AG20443 (cell line): ENCODE measurements at places on chromosomes 11 and 22.

DNA sequence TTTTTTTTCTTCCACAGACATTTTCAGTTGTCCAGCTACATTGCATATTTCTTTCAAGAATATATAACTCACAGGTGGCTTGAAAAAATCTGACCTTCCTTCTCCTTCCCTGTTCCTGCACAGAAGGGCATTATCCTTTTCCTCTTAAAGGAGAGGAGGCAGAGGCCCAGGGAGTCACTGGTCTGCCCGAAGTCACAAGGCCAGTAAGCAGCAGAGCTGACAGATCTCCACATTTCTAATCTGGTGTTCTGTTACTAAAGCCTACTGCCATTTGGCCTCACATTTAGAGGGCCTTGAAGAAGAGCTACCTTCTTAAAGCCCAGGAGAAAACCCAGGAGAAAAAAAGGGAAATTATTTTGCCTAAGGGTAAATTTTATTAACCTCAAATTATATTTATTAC is 12.3 kb downstream of the ENDOD1 start:
- DNase-seq, result no peak

DNA sequence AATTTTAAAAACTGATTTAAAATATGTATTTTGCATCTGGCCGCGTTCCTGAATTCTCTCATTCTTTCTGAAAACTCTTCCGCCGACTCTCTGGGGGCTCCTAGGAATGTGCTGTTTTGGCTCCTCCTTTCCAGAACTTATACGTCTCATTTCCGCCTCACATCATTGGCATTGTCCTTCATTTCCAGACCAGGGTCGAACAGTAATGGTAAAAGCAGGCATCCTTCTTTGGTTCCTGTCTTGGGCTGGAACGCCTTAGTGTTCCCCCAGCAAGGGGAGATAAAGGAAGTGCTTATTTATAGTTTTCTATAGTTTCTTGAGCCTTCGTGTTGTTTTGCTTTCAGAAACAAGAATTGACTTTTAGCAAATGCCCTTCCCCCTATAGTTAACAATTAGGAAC is 10.9 kb upstream of the TNNT3 start:
- no peak for DNase-seq

GRCh38 chr11:95232666-95233065 is 1.7 kb upstream of the SESN3 start:
- no peak for DNase-seq

DNA sequence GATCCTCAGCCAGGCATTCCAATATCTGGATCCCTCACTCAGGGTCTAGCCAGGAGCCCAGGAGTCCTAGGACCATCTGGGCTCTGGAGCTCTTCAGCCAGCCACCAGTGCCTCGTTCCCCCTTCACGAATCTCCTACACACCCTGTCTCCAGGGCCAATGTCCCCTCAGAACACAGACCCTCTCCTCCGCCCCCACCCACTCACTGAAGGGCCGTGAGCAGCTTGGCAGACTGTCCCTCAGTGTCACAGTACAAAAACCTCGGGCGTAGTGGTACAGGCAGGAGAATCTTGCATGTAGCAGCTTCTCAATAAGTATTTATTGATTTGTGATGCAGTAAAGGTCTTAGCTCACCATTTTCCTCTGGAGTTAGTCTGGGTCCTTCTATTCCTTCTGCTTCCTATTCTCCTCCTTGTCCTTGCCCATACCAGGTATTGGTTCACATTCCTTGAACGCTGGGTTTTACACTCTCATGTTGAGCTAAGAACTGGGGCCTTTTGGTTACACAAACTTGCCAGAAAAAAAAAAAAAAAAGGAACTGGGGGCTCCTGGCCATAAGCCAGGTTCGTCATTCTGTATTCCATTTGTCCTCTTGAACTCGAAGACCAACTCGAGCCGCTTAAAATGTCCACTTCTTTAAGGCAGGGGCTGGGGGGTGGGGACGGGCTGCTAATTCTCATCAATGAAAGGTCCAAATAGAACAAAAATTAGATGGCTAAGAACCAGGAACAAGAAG is 2.3 kb downstream of the CXCR5 start:
- DNase-seq, result no peak

DNA sequence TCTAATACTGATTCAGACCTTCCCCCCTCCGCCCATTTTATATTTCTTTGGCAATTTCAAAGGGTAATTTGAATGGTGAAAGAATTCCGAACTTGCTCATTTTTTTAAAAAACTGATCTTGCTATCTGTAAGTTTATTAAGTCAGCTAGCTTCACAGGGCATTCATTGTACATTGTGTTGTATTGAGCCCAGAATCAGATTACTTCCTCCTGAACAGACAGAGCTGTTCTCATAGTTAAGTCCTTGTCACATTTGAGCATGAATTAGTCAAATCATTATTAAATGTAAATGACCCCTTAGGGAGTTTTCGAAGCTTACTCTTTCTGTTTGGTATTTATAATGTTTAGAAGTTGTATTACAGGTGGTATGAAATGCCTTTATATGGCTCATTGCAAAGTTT is 34.4 kb downstream of the CYP2R1 start:
- DNase-seq, result no peak

GRCh38 chr11:13216711-13217075 is 60.9 kb upstream of the BMAL1 start:
- DNase-seq, result no peak

GRCh38 chr11:96126917-96127595 is 203.1 kb upstream of the MTMR2 start:
- DNase-seq, result no peak

DNA sequence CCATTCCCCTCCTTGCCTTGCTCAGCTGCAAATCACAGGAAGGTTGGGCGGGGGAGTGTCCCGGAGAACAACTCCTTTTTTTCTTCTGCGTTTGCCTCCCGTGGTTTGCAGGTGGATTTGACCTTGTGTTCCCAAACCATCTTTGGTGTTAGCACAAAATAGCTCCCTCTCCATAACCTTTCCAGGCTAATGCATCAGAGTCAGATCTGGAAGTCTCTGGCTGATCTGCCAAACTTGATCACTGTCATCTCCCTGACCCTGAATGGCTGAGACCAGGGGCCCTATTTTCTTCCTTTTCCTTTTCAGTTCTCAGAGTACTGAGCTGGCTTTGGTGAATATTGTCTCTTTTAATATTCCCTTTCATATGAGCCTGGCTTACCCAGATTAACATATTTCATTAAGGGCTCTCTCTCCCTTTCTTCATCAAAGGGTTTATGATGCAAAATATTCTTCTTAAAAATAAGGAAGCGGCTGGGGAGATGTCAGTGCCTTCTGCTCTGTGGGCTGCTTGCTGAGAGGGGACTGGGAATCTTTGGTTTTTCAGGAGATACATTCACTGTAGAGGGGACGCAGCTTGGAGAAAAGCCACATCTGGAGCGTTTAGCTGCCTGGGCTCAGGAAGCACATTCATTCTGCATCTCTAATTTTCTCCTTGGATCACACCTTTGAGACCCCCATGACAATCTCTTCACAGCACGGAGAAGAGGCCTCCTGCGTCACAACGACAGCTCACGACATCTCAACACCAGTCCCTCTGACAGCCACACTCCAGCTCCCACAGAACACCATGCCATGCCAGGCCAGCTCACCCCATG is 148.3 kb downstream of the CEP164 start:
- no peak for DNase-seq

GRCh38 chr11:132686886-132687285 is 845.4 kb downstream of the OPCML start:
- no peak for DNase-seq

DNA sequence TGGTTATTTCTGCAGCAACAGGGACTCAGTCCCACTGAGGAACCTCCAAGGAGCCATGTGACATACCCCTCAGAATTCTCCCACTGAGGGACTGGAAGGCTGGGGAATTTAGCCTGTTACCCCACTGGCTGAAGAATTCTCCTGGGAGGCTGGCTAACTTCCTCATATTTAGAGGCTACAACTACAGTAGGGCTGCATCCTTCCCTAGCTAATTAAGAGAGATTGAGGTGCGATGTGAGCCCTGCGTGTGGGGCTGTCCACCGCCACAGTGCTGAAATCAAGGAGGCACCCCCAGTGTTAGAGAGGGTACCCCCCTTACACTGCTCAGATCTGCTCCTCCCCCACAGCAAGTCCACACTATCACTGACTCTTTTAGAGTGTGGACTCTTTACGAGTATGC is 21.1 kb downstream of the EIF3F start:
- no peak for DNase-seq

- peak; percentile 43 for DNase-seq
These were observed 2.9 kb upstream of the MRGPRG start for GRCh38 chr11:3221408-3222002.

DNA sequence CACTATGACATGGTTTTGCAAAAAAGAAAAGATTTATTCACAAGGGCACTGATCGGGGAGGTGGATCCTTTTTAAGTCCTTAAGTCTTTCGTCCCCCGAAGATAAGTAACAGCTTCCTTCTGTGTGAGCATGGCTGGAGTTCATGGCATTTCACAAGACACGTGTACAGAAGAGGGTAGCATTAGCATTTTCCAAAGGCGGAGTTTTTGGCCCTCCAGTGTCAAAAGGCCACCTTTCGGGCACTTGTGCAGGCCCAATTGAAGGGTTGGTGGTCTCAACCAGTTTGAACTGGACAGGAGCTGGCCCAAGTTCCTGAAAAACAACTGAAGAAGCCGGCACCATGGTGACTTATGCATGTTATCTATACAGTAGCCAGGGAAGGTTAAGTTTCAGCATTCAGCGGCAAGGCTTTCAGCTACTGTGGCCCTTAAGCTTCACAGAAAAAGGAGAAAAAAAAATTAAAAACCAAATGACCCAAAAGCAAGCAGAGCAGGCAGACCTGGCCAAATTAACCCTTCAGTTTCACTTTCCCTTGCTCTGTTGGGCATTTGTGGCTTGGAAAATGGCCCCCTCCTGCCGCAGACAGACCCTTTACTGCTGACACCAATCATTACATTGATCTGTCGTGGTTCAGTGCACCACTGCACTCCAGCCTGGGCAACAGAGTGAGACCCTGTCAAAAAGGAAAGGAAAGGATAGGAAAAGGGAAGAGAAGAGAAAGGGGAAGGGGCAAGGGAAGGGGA is 18.7 kb downstream of the ZNF74 start:
- no peak for DNase-seq

GRCh38 chr11:8705146-8705545 is 22.6 kb downstream of the RPL27A start:
- no peak for DNase-seq

GRCh38 chr22:26998129-26998528 is 340.7 kb downstream of the MIAT start:
- DNase-seq, result peak; percentile 57

- DNase-seq, result no peak
These were observed 48.1 kb upstream of the ALKBH3 start for GRCh38 chr11:43832536-43832935.

- no peak for DNase-seq
These were observed 49.1 kb downstream of the EMSY start for GRCh38 chr11:76493626-76494539.

GRCh38 chr22:20798974-20799373 is 25.1 kb downstream of the SERPIND1 start:
- DNase-seq, result no peak

DNA sequence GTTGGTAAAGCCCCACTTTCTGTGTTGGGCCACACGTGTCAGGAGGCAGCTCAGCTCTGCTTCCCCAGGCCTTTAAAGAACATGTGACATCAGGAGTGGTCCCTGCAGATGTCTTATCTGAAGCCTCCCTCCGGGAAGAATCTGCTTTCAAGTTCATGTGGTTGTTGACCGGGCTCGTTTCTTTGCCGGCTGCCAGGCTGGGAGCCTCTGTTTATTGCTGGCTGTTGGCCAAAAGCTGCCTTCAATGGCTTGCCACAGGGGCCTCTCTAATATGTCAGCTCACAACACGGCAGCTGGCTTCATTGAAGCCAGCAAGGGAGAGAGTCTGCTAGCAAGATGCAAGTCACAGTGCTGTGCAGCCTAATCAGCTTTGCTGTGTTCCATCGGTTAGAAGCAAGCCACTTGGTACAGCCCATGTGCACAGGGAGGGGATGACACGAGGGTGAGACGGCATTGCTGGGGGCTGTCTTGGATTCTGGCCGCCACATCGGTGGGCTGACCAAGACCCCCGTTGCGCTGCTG is 14.6 kb downstream of the MRGPRF start:
- no peak for DNase-seq

GRCh38 chr11:113202431-113202830 is 112.0 kb upstream of the TTC12 start:
- peak; percentile 25 for DNase-seq

DNA sequence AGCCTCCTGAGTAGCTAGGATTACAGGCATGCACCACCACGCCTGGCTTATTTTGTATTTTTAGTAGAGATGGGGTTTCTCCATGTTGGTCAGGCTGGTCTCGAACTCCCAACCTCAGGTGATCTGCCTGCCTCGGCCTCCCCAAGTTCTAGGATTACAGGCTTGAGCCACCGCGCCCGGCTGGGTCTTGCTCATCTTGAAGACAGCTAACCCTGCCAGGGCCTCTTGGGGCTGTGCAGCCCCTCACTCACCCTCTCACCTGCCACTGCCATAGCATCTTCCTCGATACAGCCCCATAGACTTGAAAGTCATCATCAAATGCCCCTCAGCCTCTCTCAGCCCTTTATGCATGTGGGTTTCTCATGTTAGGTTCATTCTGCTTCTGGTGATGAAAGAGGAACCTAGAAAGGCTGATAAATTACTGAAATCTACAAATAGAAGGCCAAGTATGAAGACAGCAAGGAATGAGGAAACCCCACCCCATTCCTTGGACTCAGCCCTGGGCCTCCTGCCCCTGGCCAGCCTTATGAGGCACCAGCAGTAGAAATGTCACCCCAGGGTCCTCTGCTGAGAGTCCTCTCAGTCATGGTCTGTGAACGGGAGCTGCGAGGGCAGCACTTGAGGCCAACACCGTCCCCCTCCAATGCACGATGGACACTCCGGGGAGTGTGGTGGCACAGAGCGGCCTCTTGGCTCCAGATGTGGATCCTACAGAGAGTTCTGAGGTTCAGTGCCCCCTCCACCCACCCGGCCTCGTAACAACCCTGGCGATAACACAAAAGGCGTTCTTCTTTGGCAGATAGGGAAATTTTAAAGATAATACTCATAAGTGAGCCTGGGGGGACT is 24.8 kb downstream of the SCGB1A1 start:
- peak; percentile 83 for DNase-seq

DNA sequence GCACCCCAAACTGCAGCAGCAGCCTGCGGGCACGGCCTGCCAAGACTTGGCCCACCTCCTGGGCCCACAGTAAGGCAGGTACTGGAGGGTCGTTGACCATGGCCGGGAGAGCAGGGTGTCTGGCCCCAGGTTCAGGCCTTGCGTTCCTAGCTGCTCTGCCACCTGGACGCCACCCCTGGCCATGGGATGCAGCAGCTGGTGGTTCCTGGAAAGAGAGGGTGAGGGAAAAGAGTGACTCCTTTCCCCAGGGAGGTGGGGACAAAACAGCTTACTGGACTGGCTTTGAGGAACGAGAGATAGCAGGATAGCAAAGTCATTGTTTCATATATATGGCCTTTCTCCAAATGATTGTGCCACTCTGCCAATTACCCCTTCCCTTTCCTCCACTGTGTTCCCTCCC is 1.8 kb downstream of the BSCL2 start:
- DNase-seq, result no peak

GRCh38 chr11:21053466-21053865 is 384.1 kb downstream of the NELL1 start:
- no peak for DNase-seq

- no peak for DNase-seq
These were observed 43.6 kb upstream of the TH start for GRCh38 chr11:2215230-2215560.
